ENCODE measurements at places on chromosomes 4 and X.

DNA sequence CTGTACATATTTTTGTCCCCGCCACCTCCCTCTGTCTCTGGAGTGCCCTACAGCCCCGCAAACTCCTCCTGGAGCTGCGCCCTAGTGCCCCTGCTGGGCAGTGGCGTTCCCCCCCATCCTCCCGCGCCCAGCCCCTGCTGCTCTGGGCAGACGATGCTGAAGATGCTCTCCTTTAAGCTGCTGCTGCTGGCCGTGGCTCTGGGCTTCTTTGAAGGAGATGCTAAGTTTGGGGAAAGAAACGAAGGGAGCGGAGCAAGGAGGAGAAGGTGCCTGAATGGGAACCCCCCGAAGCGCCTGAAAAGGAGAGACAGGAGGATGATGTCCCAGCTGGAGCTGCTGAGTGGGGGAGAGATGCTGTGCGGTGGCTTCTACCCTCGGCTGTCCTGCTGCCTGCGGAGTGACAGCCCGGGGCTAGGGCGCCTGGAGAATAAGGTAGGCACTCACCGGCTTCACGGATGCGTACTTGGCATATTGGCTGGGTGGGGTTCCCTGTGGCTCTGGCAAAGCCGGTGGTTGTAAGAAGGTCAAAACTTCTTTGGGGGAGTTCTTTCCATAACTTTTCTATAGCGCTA is 653 bp downstream of the HHIP start:
- DNase-seq = peak; percentile 56

DNA sequence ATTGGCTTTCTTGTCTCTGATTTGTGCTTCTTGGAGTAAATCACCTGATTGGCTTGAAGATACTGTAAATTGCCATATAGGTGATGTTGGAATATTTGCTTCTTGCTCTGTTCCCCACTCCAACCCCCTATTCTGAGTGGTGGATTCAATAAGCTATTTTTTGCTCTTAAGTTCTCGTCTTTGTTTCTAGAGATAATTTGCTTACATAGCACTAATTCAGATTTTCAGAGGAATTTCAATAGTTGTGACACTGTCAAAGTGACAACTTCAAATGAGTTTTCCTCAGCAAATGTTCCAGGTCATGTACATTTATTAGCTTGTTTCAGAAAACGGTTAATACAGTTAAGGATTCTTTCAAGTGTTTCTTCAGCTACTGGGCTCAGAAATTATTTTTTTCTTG is 18.6 kb downstream of the LANCL3 start:
- no peak for DNase-seq

- DNase-seq = no peak
Measured at GRCh38 chr4:88865046-88865445, 167.4 kb upstream of the NAP1L5 start.

- DNase-seq = no peak
Measured at GRCh38 chr4:78876568-78877320, 62.5 kb downstream of the PAQR3 start.

DNA sequence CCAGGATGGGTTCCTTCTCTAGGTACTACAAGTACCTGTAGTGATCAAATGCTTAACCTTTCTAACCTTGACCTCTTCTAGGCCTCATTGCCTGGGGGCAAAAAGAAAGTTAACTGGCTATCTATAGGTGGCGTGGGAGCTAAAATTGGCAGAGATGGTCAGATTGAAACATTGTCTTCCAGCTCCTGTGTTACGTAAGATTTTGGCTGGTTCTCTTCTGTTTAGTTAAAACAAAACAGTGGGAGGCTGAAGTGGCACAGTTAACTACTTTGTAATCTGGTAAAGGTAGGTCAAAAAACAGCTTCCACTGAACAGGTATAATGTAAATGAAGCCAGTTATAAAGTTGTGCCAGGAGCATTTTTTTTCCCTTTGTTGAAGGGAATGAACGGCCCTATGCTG is 115.2 kb downstream of the MBNL3 start:
- DNase-seq = no peak

- no peak for DNase-seq
Measured at GRCh38 chr4:173488656-173489055, 41.4 kb downstream of the HAND2 start.

GRCh38 chr4:11297201-11297600 is 131.5 kb downstream of the HS3ST1 start:
- no peak for DNase-seq

Data from hepatic stellate cell (primary cell).